AG09319 (cell line): ENCODE measurements at places on chromosomes 5 and 9.

GRCh38 chr5:67350185-67350584 is 153.6 kb upstream of the CD180 start:
- no peak for DNase-seq

DNA sequence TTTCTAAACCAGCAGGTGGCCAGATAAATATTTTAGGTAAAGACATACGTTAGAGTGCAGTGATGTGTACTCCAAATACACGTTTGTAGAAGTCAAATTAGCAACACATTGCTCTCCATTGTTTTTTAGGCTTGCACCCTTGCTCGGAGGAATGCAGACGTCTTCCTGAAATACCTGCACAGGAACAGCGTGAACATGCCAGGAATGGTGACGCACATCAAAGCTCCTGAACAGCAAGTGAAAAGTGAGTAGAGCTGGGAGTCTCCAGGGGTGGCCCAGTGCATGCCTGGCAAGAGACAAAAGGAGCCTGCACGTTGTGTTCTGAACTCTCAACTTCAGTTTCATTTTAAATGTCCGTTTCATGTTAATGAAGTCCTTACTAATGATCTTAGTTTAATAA is 207.5 kb upstream of the OTULINL start:
- no peak for DNase-seq

- no peak for DNase-seq
Measured at GRCh38 chr5:111557111-111557510, 44.8 kb upstream of the STARD4 start.

- DNase-seq = no peak
Measured at GRCh38 chr9:93532141-93532540, 44.2 kb upstream of the PHF2 start.

DNA sequence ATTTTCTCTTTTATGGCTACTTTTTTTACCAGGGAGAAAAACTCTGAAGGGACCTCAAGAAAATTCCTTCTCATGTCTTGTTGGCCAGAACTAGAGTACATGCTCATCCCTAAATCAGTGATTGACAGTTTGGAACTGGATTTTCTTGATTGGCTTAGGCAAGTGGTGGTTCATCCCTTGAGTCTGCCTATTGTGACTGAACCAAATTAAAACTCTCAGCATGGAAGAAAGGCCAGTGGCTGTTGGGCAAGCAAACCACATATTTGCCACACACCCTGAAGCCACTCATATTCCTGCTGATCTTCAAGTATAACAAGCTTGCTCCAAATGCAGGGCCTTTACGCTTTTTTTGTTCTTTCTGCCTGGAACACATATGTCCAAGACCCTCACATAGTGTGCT is 7.2 kb upstream of the HOMER1 start:
- no peak for DNase-seq
